Renal pelvis (tissue), 12 donors: ENCODE measurements at places on chromosomes 3 and 15. TPM values are rescaled to one million over a fixed set of nuclear protein-coding genes. Genes with fewer than 3 reads are reported as not detected.

- no peak for DNase-seq
These were observed 12.2 kb upstream of the VIPR1 start for GRCh38 chr3:42490243-42490642.

GRCh38 chr15:57772223-57772957 lies 65.9 kb downstream of the POLR2M start:
- DNase-seq = no peak

- DNase-seq = no peak
These were observed 28.9 kb downstream of the TPM1 start for GRCh38 chr15:63071288-63071909.

Gene KIF7
- 14.1 TPM for polyA plus RNA-seq

Gene ASB14
- 1.6 TPM for polyA plus RNA-seq

DNA sequence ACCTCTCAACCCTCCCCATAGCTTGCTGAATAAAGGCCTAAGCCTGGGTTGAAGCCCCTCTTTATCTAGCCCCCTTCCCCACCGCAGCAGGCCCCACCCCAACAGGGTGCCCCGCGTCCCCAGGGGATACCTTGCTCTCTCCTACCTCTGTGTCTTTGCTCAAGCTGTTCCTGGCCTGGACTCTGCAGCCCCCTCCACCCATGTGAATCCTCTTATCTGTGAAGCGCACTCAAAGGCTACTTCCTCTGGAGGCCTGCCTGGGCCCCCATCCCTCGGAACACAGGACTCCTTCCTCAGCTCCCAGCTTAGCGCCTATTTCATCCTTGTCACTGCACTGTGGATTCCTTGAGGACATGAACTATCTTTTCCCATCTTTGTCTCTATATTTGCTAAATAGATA lies 61.4 kb upstream of the HERC1 start:
- DNase-seq = no peak

Gene CRYGS
- polyA plus RNA-seq = 13.0 TPM

DNA sequence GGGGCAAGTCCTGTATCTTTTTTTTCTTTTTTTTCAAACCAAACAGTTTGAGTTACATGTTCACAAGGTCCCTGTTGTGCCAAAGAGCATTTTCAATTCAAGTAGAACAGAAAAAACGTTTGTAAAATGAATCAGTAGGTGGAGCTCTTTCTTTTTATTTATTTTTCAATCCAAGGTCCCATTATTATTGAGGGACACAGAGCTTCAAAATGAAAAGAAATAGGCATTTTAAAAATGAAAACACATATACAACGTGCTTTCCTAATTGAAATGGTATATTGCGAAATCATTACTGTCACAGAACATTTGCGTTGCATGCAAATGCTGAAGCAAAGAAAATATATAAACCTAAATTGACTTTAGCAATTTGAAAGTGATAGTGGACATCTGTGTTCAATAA lies 711.0 kb downstream of the MECOM start:
- DNase-seq = no peak

Gene TMCO5A
- not detected for polyA plus RNA-seq

Gene CAMKV
- 0.06 TPM for polyA plus RNA-seq

Gene STRIT1
- polyA plus RNA-seq = 1.6 TPM

- DNase-seq = no peak
These were observed 112.0 kb downstream of the TMCO5A start for GRCh38 chr15:38046257-38047051.
